Small intestine (tissue), 16 donors: ENCODE measurements at places on chromosomes 13 and 19.

- H3K4me1 ChIP-seq, result no peaks in the 10 kb centered on the region
- H3K36me3 ChIP-seq, result no peaks in the 10 kb centered on the region
- no peak for DNase-seq
- H3K4me3 ChIP-seq, result no peak overlapping the region
These were observed 55.5 kb upstream of the KATNAL1 start for GRCh38 chr13:30362869-30363268.

DNA sequence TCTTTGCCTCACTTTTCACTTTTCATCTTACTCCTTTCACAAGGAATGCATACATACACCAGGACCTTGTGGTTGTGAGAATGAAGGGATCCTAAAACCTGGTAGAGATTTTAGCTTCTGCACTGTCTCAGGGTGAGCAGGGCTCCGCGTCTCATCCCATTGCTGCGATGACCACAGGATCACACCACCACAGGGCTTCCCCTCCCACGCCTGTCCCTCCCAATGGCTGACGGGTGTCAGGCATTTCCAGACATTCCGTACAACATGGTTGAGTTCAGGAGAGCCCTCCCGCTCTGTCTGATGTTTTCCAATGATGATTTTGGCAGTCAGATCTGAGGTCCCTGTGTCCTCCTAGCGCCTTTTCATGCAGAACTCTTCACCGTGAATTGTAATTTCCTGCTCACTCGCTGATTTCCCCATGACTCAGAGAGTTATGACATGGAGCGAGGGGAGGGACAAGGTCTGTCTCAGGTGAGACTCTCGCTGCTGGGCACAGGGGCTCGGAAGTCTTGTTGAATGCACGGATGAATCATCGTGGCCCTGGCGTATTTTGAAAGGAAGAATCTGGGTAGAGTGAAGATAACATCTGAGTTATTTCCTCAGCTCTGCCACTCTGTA is 102.8 kb downstream of the TEX29 start:
- no peaks in the 10 kb centered on the region for H3K36me3 ChIP-seq
- H3K4me1 ChIP-seq, result no peaks in the 10 kb centered on the region
- no peak for DNase-seq
- H3K27ac ChIP-seq, result no peak overlapping the region
- H3K27me3 ChIP-seq, result no peaks in the 10 kb centered on the region

- H3K27me3 ChIP-seq, result no peaks in the 10 kb centered on the region
- no peak overlapping the region for H3K27ac ChIP-seq
- peak; percentile 89 for DNase-seq
- peaks cover 3% of the 10 kb centered on the region for H3K4me1 ChIP-seq
- H3K36me3 ChIP-seq, result no peaks in the 10 kb centered on the region
- H3K4me3 ChIP-seq, result no peak overlapping the region
These were observed 126.8 kb upstream of the CACNA1A start for GRCh38 chr19:13633109-13633508.

GRCh38 chr19:41707502-41707812 is 969 bp upstream of the CEACAM5 start:
- no peak overlapping the region for H3K4me3 ChIP-seq
- peaks cover 2% of the 10 kb centered on the region for H3K36me3 ChIP-seq
- no peak overlapping the region for H3K27ac ChIP-seq
- no peaks in the 10 kb centered on the region for H3K27me3 ChIP-seq

GRCh38 chr13:55606045-55606665 is 1534.6 kb upstream of the PRR20A start:
- H3K36me3 ChIP-seq, result no peaks in the 10 kb centered on the region
- no peak overlapping the region for H3K27ac ChIP-seq
- DNase-seq, result no peak

DNA sequence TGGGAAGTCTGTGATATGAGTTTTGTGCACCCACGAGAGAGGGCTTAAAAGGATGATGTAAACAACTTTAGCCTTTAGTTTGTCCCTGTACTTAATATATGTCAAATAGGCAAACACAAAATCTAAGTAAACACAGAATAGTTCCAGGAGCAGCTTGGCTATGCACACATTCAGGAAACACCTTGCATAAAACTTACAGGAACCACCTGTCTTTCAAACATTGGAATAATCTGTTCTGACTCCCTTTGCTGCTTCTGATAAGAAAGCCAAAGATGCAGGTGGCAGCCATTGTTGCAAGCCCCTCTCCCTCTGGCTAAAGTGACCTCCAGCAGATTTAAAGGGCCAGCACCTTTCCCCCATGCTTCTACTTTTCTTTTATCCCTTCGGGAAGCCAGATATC is 4.7 kb downstream of the EEF1AKMT1 start:
- peaks cover 3% of the 10 kb centered on the region for H3K4me1 ChIP-seq
- H3K27me3 ChIP-seq, result no peaks in the 10 kb centered on the region
- DNase-seq, result no peak
- H3K4me3 ChIP-seq, result no peak overlapping the region
- no peaks in the 10 kb centered on the region for H3K36me3 ChIP-seq

DNA sequence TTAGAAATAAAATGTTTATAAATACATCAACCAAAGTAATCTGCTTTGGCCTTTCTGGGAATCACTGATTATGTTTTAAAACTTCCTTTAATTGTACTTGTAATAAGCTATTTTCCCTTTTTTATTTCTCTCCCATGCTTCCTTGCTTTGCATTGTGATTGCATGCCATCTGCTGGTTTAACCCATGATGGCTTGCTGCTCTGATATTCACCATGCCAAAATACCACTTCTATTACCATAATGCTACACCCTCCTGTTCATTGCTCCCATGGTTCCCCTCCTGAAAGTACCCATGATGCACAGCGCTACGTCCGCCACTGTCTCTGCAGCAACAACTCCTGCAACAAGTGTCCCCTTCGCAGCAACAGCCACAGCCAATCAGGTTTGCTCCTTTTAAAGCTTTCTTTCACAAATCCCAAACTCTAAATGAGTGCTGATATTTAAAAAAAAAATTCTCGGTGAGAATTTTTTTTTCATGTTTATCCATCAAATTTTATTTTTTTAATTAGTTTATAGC is 67.7 kb upstream of the RAP2A start:
- no peak overlapping the region for H3K27ac ChIP-seq
- no peaks in the 10 kb centered on the region for H3K4me1 ChIP-seq
- H3K27me3 ChIP-seq, result no peaks in the 10 kb centered on the region
- H3K4me3 ChIP-seq, result no peak overlapping the region
- no peak for DNase-seq
